ENCODE measurements at places on chromosomes 7 and 10. TPM values are rescaled to one million over a fixed set of nuclear protein-coding genes. Genes with fewer than 3 reads are reported as not detected.

The ARPC1A gene
- 64.2 TPM for total RNA-seq

The C7orf57 gene
- not detected for total RNA-seq

The TMEM60 gene
- 5.3 TPM for total RNA-seq

The SEC61G gene
- total RNA-seq: 57.8 TPM

The CCDC126 gene
- 7.7 TPM for total RNA-seq

The OR2A42 gene
- not detected for total RNA-seq

The HOXA9 gene
- total RNA-seq: not detected

The LEP gene
- not detected for total RNA-seq

The IDI2 gene
- total RNA-seq: not detected

The KBTBD2 gene
- 8.5 TPM for total RNA-seq

- DNase-seq: no peak
Measured at GRCh38 chr10:97961945-97962344, 68.5 kb downstream of the CRTAC1 start.

- no peak for DNase-seq
Measured at GRCh38 chr7:36264123-36264801, 111.2 kb downstream of the EEPD1 start.

- no peak for DNase-seq
Measured at GRCh38 chr10:129396021-129396722, 70.9 kb upstream of the MGMT start.

DNA sequence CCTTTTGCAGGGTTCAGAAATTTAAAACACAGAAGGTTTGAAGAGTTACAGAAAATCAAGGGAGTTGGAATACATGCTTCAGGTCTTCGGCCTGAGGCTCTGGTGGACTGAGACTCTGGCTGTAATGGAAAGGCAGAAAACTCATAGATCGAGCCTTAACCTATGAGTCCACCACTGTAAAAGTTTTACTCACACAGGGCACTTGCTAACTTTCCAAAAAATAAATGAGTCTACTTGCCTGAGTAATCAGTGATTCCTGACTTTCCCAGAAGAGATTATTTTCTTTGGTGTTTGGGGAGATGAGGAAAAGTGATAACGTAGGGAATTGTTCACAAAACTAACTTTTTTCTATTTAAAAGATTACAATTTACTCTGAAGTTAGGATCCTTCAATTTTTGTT is 108.0 kb downstream of the MBL2 start:
- no peak for DNase-seq

DNA sequence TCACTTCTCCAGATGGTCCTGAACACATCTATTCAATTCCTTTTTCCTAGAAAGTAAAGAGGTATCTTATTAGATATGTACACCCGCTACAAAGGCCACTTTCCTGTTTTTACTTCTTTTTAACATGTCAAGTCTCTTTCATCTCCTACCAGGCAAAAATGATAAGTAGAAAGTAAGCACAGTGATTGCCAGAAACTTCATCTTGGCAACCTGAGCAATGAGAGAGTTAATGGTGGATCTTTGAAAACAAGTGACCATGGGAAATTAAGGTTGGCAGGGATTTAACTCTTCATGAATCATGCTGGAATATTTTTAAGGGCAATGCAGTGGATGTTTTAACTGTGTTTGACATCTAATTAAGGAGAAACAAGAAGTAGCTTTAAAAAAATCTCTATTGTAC is 2.7 kb downstream of the SEMA3A start:
- DNase-seq: no peak

DNA sequence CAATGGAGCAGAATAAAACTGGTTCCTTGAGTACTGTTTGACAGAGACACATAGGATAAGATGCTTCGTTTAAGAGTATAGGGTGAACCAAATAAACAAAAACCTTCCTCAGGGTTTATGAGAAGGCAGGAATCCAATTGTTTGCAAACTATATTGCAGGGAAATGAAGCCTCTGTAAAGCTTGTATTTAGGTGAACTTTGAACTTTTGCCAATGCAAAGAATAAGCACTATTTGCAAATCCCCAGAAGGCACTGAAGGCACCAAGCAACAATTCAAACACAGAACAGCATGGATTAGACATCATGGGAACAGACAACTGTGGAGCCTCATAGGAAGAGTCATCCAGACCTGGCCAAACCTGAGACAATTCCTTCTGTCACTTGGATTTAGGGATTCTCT is 47.1 kb upstream of the WASL start:
- no peak for DNase-seq

DNA sequence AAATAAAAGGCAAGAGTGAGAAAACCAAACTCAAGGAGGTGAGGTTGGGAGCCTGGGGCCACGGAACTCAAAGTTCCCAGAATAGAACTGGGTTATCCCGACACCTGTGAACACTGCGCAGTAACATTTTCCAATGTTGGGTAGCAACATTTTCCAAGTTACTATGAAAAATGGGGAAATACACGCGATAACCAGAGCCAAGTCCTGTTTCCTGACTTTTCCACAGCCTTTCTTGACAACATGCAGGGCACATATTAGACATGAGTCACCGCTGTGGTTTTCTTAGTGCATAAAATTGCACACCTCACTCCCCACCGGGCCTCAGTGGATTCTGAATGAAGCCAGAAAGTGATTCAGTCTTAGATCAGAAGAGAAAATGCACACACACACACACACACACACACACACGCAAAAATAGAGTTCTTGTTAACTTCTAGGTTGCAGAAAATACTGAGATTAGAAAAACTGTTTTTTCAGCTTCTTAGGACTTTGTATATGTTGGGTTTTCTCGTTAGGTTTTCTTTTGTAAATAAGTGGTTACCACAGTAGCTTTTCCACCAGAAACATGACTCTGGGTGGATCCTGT is 70.0 kb downstream of the CAMK1D start:
- no peak for DNase-seq

DNA sequence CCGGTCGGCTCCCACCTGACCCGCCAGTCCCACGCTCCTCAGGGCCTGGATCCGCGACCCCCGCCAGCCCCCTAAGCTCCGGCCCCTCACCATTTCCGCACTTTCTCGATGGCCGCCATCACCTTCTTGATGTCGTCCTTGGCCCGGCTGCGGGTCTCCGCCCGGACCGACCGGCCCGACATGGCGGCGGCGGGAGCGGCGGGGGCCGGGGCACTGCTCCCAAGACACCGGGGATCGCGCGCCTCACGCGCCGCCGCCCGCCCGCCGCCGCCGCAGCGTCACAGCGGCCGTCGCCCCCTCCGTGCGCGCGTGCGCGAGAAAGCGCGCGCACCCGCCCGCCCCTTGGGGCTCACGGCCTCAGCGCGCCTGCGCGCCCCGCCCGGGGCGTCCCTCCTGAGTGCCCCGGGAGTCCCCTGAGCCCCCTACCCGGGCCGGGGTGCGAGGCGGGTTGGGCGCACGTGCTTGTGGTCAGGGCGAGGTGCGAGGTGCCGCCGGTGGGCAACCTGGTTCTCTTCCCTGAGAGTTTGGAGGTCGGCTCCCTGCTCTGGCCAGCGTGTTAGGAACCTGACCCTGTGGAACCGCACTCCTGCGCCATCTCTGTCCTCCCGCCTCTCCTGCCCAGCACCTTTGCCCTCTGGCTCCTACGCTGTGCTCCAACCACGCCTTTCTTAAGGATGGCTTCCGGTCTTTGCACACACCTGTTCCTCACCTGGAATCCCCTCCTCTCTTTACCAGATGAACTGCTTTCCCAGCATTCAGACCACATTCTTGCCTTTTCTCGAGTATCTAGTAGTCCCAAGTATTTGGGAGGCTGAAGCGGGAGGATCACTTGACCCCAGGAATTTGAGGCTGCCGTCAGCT is at the start of gene BCL7B:
TSS of gene BCL7B (minus strand) at position 294 of the 861 bp plus-strand sequence. CDS start at position 182, 112 bp downstream.
- DNase-seq: peak; percentile 83

DNA sequence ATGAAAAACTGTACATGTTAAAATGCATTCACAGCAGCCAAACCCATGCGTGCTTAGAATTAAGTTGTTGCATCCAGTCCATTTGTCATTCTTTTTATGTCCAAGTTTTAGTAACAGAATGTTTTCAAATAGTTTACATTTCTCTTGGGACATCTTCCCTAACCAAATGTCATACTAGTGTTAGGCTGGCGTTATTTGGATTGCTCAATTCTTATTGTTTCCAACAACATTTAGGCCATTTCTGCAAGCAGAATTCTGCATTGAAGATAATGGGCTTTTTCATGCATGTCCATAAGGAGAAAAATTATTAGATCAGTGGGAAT is 203.0 kb downstream of the HIBADH start:
- no peak for DNase-seq

DNA sequence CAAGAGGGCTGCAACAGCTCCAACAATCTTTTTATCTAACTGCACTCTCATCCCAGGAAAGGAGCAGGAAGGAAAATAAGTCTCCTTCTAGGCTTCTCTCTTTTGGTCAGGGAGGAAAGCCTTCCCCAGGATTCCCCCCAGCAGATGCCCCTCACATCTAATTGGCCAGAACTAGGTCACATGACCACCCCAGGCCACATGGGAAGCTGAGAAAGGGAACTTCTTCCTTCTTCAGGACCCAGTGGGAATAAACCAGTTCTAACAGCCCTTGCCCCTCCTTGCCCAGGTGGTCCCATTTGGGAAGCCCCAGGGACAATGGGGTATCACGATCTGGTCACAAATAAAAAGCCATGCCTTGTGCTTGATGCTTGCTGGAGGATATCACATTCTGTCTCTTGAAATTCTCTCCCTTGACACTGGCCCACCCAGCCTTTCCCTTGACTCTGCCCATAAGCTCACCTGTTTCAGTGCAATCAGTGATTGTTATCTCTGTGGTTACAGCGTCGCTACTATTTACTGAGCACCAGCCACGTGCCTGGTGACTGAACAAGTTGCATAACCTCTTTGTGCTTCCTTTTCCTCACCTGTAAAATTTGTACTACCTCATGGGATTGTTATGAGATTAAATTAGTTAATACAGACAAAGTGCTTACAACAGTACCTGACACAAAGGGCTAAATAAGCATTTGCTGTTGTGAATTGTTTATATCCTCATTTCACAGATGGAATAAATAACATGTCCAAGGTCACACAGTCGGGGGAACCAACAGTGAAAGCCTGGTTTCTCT is 9.0 kb upstream of the TACR2 start:
- no peak for DNase-seq

DNA sequence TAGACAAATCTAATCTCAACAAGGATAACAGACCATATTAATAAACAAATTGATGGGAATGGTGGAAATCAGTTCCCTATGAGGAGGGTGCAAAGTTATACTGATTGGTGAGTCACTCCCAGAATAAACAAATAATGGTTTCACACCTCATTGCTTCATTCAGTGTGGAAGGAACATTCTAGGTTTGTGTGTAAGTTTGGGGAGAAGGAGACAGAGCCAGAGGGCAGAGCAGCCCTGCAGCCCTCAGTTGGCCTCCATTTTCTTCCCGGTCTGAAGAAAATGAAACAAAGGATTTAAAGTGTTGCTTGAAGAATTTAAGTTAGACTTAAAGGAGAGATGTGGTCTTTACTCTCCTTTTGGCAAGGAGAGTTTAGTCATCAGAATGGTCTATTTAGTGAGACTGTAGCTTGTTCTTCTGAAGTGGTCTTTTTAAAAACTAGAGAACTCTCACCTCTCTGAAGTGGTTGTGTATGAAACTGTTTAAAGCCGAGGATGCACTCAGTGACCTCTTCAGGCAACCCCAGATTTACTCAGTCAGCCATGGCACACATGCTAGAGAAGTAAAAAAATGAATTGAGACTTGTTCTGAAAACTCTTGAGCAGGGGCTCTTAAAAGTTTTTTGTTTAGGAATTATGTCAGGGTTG is 27.2 kb downstream of the IKZF1 start:
- no peak for DNase-seq

GRCh38 chr10:112454910-112455779 is 8.1 kb downstream of the VTI1A start:
- no peak for DNase-seq

- no peak for DNase-seq
Measured at GRCh38 chr10:774661-775244, 85.3 kb upstream of the DIP2C start.

DNA sequence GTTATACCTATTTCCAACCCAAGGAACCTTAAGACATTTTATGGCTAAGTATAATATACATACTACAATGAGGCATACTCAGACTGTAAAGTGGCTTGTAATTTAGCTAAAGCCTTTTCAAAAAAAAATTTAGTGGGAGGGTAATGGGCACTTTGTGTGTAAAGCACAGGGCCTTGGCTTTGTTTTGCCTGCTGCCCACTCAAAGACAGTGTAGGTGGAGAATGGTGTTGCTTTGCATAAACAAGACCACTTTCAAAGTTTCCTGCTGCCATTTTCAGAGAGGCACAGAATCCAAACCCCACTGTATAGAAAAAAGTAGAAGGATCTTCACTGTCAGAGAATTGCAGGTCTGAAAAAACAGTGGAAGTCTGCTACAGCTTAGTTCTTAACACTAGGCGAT is 21.2 kb upstream of the SLC35B4 start:
- no peak for DNase-seq

DNA sequence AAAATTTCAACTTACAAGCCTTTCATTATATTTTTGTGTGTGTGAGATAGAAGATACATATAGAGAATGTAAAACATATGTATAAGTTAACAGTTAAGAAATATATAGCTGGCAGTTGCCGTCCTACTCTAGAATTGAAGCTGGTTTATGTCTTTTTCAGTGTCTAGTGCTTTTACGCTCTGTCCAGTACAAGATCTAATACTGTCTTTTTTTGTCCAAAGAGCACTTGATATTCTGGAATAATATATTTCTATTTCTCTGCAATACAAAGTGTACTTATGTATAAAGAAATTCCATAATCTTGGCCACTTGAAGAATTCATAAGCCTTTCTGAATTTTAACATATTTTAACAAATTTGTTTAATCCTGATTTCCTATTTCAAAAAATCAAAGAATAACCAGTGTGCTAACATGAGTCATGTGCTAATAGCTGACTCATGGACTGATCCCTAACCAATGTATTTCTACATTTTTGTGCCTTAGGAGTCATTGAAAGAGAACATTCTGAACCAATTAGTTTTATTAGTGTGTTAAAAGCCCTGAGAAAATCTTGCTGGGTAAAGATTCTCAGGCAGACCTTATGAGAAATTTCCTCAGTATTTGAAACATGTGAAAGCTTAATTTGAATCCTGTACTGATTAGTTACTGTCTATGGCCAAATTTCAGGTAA is 73.2 kb upstream of the CCAR1 start:
- no peak for DNase-seq

- DNase-seq: no peak
Measured at GRCh38 chr10:117374506-117375359, 507 bp downstream of the PDZD8 start.

DNA sequence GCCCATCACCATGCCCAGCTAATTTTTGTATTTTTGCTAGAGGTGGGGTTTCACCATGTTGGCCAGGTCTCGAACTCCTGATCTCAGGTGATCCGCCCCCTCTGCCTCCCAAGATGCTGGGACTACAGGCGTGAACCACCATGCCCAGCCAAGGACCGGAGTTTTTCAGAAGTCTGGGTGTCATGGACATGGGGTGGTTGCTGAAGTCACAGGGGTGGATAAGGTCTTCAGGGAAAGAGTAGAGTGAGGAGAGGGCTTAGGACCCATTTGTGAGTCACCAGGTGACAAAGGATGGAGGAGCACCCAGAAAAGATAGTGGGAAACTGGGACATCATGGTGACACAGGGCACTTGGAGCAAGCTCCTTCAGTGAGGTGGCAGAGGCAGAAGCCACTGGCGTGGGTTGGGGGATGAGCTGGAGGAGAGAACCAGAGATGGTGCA is 2.8 kb upstream of the GPRIN2 start:
- DNase-seq: peak; percentile 46

GRCh38 chr7:229184-229964 is 37.0 kb downstream of the FAM20C start:
- no peak for DNase-seq

Measured in left lobe of liver (tissue), 2 donors.